ENCODE measurements at places on chromosomes 7 and 10.
A peak's percentile ranks its signal among the peaks of the same experiment; 100 is the strongest.

DNA sequence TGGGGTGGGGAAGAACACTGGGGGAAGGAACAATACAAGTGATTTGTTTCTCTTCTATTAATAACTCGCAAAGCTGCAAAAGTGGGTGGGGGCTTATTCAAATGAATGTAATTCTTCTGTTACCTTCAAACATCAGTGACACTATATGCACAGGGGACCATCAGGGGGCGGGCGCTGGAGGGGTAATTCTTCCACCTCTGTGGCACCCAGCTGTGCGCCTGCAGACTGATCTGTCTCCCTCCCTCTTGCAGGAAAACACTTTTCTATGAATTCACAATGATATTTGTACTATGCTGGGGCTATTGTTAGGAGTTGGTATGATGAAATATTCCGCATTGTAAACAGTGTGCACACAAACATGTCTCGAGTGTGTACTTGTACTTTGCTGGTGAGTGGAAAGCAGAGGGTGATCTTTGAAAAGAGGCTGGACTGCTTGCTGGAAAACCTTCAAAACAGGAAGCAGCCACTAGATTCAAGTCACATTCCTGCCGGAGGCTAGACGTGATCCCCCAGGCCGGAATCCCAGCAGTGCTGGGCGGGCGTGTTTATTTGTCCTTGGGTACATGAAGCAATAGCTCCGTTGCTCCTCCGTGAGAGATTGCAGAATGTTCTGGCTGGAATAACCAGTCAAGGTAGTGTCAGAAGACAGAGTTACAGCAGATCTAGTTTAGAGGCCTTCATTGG is 15.8 kb upstream of the BNIP3 start:
- DNase-seq = no peak

DNA sequence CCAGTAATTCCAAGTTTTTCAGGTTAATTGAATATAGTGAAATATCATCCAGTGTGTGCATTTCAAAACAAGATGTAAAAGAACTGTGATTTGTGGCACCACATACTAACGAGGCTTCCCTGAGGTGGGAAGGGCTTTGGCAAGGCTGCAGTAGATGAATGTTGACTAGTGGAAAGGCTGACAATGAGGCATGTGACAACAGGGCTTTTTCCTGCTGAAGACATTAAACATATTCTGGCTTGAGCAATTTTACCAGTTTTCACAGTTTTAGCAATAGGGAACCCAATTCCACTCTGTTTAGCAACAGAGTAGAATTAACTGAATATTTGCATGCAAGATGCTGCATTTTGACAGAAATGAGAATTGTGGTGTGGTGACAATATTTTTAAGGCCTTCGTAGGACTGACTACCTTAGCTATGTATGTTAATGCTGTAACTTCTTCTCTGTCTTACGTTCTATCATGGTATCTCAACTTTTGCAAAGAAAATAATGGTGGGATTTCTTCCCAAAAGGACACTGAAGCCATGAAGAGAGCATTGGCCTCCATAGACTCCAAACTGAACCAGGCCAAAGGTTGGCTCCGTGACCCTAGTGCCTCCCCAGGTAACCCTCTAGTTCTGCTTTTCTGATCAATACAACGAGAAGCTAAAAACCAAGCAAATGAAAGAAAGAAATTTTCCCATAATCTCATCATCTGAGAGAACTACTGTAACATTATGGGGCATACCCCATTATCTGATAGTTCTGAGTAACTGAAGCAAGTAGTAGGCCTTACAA is 68.5 kb downstream of the AP3M1 start:
- no peak for DNase-seq

DNA sequence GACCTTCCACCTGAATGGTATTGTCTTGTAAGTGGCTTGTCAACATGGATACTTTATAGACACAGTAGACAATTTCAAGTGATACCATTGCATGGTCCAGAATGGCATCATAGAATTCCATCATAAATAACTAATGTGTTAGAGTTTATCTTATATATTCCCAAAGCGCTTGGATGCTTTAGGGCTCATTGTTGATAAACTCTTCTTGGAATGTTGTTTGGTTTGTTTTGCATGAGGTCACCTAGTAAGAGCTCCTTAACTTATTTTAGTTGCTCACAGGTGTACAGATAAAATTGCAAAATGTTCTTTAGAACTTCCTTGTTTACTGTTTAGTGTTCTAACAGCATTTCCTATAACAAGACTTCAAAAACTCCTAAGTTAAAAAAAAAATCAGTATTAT is 36.8 kb downstream of the SRI start:
- DNase-seq = no peak

DNA sequence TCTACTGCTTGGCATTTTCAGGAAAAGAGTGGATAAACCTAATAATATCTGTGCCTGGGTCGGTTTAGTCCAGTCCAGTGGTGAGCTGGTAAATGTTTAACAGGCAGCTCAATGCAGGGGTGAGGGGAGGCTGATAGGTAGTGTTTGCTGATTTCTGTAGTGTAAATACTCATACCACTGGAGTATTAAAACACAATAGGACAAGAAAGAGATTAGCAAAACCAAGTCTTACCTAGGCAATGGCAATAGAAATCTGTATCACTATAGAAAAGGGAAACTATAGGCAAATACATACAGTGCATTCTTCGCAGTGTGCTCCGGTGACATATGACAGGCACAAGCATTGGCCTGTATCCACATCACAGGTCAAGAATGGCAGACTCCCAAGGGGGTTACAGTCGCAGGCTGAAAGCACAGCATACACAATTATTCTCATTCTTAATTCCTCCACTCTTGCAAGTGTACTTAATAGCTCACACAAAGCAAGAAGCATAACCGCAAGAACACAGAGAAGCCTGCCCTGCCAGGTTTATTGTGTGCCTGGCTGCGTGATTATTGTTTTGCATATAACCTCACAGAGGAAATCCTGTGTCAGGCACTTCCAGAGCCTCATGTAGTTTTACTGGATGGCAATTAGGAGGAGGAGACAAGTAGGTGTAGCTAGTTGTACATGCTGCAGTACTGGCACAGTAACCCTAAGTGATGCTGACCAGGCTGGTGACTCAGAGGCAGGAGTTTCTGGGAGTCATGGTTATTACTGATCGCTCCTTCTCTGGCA is 35.0 kb downstream of the LAMB4 start:
- no peak for DNase-seq

- DNase-seq = no peak
Measured at GRCh38 chr7:18020138-18020715, 7.4 kb downstream of the PRPS1L1 start.

DNA sequence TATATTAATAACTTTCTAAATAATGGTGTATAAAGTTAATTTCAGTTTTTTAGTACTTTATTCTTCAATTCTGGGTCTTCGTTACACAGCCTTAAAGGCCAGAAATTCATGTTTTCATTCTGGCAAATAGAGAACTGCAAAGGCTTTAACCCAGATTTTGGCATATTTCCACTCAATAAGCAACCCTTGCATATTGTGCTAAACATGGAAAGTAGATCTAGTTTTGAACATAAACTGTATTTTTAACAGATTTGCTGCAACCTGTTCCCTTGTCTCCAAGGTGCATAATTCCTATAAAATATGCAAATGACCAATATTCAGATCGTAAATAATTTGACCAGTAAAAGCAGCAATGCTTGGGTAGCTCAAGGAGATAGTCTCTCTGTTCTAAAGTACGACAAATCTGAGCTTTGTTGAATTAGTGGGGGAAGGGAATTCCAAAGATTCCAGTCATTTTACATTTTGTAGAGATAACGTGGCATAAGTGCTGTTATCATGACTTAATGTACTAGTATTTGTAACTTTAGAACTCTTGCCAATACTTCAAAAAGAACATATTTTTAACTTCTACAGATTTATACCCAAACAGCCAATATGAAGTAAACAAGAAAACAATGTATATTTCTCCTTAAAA is 46.4 kb upstream of the RSBN1L start:
- DNase-seq = no peak

GRCh38 chr7:55309040-55309991 is 55.8 kb upstream of the LANCL2 start:
- DNase-seq = peak; percentile 67

Measured in GM13976 (cell line).